ENCODE measurements at places on chromosomes 3 and 15. TPM values are rescaled to one million over a fixed set of nuclear protein-coding genes. Genes with fewer than 3 reads are reported as not detected.

DNA sequence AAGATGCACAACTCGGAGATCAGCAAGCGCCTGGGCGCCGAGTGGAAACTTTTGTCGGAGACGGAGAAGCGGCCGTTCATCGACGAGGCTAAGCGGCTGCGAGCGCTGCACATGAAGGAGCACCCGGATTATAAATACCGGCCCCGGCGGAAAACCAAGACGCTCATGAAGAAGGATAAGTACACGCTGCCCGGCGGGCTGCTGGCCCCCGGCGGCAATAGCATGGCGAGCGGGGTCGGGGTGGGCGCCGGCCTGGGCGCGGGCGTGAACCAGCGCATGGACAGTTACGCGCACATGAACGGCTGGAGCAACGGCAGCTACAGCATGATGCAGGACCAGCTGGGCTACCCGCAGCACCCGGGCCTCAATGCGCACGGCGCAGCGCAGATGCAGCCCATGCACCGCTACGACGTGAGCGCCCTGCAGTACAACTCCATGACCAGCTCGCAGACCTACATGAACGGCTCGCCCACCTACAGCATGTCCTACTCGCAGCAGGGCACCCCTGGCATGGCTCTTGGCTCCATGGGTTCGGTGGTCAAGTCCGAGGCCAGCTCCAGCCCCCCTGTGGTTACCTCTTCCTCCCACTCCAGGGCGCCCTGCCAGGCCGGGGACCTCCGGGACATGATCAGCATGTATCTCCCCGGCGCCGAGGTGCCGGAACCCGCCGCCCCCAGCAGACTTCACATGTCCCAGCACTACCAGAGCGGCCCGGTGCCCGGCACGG is 991 bp downstream of the SOX2 start:
- DNase-seq: no peak

- DNase-seq: no peak
Measured at GRCh38 chr15:93861956-93862741, 369.2 kb upstream of the MCTP2 start.

GRCh38 chr3:72095521-72095920 is 310.6 kb upstream of the PROK2 start:
- DNase-seq: no peak

RBMS3 gene
- 35.4 TPM for total RNA-seq

C3orf22 gene
- total RNA-seq: not detected
